Smooth muscle cell of the coronary artery (primary cell): ENCODE measurements at places on chromosomes 5 and 9. TPM values are rescaled to one million over a fixed set of nuclear protein-coding genes. Genes with fewer than 3 reads are reported as not detected.

Gene ACTBL2
- total RNA-seq = 0.23 TPM in 1 of 2 replicates, not detected in the other

Gene PTGS1
- 27.1 and 116 TPM in 2 replicates for total RNA-seq

Gene PAM
- 236 and 704 TPM in 2 replicates for total RNA-seq

Gene PRR16
- total RNA-seq = 3.7 and 8.9 TPM in 2 replicates

Gene TLR4
- 7.1 and 83.6 TPM in 2 replicates for total RNA-seq

Gene OR1Q1
- 0.08 and 1.2 TPM in 2 replicates for total RNA-seq
